ENCODE measurements at places on chromosomes 7 and 10.

- peak; percentile 29 for DNase-seq
Observed at GRCh38 chr7:112272921-112273561, 66.5 kb downstream of the ZNF277 start.

- DNase-seq: no peak
Observed at GRCh38 chr7:132291481-132291880, 284.8 kb downstream of the PLXNA4 start.

- no peak for DNase-seq
Observed at GRCh38 chr10:102401735-102402511, 6.4 kb downstream of the NFKB2 start.

DNA sequence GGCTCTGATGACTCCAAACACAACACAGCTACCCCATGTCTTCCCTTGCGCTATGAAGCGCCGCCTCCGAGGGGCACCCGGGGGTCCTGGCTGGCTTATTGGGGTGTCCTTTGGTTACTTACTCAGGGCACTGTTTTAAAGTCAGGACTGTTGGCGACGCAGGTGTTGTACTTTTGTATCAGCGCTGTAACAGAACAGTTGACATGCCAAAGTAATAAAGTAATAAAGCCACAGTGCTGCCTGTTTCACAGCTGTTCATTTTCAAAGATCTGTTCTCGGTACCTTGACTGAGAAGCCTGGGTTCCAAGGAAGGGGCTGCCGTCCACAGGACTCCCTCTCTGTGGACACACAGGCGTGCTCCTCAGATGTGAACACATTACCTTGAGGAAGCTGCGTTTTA is 64.1 kb downstream of the WDR37 start:
- no peak for DNase-seq

- DNase-seq: peak; percentile 71
Observed at GRCh38 chr10:27360581-27361172, 120.1 kb upstream of the ACBD5 start.

DNA sequence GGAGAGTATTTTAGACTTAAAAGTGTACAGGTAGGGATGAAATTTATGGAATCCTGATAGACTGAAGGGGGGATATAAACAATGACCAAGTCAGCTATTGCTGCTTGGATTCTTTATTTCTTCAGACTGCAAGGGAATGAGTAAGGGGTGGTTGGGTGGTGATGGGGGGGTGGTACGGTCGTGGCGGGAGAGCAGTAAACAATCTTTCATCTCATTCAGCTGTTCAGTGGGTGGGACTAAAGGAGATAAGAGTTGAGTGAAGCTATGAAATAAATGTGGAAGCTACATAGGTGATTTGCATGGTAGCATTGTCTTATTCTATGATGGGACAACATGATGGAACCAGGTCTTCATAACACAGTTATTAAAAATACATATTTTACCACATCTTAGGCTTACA is 1.8 kb downstream of the SEPTIN7 start:
- DNase-seq: no peak

DNA sequence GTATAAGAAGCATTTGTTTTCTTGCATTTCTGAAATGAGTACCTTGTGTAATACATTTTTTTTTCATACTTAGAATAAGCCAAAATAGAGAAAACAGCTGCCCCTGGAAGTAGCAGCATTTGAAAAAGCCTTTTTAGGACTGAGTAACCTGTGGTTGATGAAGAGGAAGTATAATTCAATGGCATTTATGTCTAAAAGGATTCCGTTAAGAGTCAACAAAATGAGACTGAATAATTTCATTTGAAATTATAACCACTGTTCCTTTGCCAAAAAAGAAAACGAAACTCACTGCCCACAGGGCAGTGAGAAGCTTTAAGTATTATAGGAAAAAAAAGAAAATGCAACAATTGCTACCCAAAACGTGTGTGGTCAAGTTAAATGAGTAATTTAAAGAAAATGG is 705.6 kb upstream of the PHF14 start:
- DNase-seq: no peak

GRCh38 chr7:137954614-137955013 is 47.3 kb downstream of the CREB3L2 start:
- no peak for DNase-seq

- no peak for DNase-seq
Observed at GRCh38 chr7:139060695-139061237, 24.9 kb upstream of the ZC3HAV1L start.

DNA sequence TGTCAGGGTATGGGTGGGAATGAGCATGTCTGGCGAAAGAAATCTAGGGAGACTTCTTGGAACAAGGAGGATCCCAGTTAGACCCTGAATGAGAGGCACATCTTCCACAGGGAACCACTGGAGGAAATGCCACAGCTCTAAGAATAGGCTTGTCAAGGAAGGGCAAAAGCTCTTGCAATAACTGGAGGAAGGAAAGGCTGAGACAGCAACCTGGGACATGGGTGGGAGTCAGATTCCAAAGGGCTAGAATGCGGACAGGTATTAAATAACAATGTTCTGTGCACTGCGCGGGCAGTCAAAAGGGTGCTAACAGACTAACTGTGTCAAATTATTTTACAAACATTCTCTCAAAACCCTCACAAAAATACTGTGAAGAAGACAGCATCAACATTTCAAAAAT is 4.5 kb downstream of the NUDCD3 start:
- no peak for DNase-seq

DNA sequence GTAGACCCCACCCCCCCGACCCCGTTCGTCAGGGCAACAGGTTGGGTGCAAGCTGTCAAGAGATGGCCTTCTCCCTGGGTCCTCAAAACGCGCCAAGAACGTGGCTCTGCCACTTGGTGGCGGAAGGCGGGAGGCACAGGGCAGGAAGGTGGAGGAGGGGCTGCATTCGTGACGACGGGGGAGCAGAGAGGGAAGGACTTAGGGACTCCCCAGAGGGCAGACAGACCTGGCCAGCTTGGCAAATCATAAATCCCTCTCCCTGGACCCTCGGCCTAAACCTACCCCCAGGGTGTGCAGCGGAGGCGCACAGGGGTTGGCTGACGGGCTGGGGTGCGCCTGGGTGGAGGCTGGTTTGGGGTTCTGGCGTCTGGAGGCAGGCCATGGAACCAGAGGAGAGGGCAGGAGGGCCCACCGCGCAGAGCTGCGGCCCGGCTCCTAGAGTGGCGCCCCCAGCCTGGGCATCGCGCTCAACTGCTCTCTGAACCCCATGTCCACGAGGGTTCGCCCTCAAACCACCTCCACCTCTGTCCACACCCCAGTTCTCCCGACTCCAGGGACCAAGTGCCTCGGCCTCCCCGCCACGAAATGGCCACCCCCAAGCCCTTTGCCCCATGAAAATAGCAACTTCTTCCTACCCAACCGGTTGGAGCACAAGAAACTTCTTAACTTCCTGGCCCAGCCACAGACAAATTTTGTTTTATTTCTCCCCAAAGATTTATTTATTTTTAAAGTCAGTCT is 10.8 kb upstream of the GATA3 start:
- peak; percentile 49 for DNase-seq

GRCh38 chr7:101100858-101101847 is 15.9 kb downstream of the TRIM56 start:
- no peak for DNase-seq

GRCh38 chr10:34956756-34957155 is 133.4 kb downstream of the CUL2 start:
- no peak for DNase-seq

Data from T-helper 1 cell (primary cell).